Stimulated activated CD4-positive, alpha-beta T cell treated with anti-CD3 and anti-CD28 coated beads, Interleukin-4, amount 100 ng/mL, for 1 hour (primary cell): ENCODE measurements at places on chromosomes 2 and 18.
A peak's percentile ranks its signal among the peaks of the same experiment; 100 is the strongest.

DNA sequence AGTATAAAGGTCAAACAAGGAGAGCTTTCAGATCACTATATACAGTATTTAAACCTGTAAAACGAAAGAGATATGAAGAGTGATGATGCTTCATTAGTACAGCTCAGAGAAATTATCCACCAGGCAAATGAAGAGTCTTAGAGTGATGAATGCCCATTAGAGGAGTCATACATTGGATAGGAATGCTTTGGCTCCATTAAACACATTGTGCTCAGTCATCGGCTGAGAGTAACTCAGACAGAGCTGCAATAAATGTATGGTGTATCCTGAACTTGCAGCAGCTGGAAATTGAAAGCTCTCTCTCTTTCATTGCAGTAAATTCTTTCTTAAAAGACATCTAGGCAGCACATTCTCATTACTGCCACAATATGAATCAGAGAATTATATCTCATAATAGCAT lies 340.8 kb upstream of the SPHKAP start:
- no peak for DNase-seq

- peak; percentile 33 for DNase-seq
Observed at GRCh38 chr2:205660521-205661124, 21.7 kb upstream of the NRP2 start.

DNA sequence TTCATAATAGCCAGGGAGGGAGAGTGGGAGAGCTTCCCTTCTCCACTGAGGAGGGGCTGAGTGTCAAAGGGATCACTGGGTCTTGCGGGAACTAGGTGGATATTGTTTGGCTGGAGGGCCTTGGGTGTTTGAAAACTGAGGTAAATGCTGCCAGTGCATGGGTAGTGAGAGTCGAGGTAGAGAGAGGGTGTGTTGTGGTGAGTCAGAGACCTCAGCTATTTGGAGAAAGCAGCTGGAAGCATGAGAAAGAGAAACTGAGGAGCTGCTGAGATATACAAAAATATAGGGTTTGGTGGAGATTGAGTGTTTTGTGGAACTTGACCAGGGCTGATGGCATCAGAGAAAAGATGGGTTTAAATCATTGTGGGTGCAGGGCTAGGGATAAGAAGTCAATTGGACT lies 127.0 kb upstream of the CCDC195 start:
- no peak for DNase-seq

DNA sequence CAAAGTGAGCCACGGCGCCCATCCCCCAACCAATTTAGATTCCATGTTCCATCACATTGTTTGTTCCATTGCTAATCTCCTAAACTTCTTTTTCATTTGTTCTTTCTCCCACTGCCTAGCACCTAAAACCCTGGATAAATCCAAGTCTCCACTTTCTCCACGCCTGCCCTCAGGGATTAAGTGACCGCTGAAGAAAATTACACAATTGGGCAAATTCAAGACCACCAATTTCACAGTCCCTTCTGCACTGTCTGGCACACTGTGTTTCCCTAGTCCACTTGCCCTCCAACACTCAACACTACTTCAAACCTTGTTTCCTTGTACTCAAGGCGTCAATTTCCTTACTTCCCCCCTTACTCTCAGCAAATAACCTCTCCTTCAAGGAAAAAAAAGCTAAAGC lies 5.1 kb upstream of the UBXN4 start:
- DNase-seq = no peak

DNA sequence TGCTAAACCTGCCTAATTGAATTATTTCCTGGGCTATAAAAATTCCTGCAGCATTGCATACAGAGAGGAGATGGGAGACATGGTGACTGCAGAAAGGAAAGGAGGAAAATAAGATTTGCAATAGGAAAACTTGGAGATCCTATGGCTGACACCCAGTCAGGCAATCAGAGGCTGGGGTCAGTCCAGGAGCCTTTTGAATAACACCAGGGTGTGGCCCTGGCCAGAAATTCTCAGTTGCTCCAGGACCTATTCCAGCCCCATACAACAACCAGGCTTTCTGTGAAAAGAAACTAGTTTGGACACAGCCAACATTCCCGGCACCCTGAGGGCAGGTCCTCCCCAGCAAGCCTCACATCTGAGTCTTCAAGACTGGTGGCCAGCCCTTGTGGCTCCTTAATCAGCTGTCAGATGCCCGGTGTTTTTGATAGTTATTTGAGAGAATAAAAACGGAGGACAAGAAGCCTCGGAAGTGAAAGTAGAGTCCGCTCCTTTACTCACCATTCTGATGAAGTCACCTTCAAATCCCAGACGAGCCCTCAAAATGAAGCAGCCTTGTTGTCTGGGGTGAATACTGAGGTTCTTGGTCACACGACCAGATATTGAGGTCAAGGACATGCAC lies 31.1 kb upstream of the GMCL1 start:
- no peak for DNase-seq

GRCh38 chr2:165898381-165898780 lies 55.2 kb downstream of the TTC21B start:
- DNase-seq = no peak

DNA sequence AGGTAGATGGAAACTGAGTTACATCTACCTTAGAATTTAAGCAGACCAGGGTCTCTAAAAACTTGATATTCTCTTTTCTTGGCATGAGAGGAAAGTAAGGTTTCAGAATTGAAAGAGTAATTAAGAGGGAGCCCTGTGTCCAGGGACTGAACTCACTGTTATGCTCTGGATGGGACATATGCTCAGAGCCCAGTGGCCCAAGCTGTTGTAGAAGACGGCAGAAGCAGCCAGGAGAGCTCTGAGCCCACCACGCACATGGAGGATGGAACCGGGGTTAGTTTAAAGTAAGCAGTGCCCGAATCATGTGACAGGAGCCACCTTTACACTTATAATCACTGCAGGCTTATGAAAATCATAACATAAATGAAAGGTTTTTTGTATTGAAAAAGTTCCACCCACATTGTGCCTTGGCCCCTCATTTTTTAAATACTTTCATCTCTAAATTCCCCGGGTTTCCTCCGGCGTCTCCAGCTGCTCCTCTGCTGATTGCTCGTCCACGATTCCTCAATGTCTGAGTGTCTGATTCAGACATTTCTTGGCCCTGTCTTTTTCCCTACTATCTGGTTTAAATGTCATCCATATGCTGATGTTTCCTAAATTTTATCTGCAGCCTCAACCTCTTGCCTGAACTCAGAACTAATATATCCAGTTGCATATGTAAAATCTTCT lies 36.1 kb upstream of the SPTBN1 start:
- DNase-seq = no peak

- no peak for DNase-seq
Observed at GRCh38 chr18:5158172-5158571, 38.9 kb downstream of the AKAIN1 start.

GRCh38 chr2:28484835-28485234 lies 11.0 kb upstream of the PLB1 start:
- no peak for DNase-seq

DNA sequence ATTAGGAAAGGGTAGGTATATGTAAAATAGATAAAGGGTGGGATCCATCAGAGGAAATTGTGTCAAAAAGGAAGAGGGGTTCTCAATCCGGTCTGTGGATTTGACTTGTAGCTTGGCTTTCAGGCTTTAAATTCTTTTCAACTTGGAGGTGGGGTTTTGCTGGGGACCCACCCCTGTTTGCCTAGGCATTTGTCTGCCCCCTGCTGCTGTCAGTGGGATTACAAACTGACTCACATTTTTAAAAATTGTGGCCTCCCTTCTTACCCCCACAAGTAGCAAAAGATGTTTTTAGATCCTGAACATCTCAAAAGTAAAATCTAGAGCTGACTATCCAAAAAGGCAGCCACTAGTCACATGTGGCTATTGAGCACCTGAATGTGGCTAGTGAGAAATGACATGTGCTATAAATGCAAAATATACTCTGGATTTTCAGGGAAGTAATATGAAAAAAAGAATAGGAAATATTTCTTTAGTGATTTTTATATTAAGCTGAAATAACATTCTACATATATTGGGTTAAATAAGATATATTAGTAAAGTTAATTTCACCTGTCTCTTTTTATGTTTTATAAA lies 178.9 kb downstream of the GFPT1 start:
- no peak for DNase-seq

DNA sequence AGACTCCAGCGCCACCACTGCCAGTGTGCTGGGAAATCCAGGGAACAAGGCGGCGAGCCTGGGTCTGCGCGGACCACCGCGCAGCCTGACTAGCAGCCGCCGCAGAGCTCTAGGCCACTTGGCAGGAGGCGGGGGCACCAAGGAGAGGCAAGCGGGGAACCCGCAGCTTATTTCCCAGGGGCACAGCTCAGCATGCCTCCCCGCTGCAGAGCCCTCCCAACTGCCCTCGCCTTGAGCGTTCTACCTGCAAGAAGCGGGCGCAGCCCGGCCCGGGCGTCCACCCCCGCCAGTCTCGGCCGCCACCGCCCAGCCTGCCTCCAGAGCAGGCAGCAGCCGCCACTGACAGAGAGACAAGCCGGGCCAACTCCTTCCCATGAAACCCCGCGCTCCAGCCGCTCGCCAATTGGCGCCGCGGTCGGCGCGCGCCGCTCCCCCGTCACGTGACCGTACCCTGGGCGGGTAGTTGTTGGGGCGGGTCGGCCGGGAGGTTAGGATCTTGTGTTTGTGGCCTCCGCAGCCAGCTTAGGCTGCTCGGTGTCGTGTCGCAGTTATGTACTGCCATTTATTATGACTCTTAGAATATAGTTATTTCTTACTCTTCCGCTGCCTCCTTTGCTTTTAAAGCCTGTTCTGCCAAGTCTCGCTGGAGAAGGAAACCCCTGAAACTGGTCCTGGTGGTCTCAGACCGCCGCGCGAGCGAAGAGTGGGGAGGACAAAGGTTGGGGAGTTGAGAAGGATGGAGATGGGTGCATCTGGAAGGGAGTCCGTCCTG lies at the start of gene LNPK:
LNPK (minus strand) TSS at position 352 of the 772 bp plus-strand sequence. CDS start 6,683 bp downstream, outside the sequence.
- peak; percentile 93 for DNase-seq
